CD8-positive, alpha-beta memory T cell (primary cell): ENCODE measurements at places on chromosomes 5 and 9. TPM values are rescaled to one million over a fixed set of nuclear protein-coding genes. Genes with fewer than 3 reads are reported as not detected.

FST gene
- total RNA-seq = 0.13 TPM

FGF10 gene
- total RNA-seq = not detected

ZNG1E gene
- 42.1 TPM for total RNA-seq

TMEM215 gene
- total RNA-seq = not detected

BARHL1 gene
- not detected for total RNA-seq

GRCh38 chr9:27861887-27862286, 288.6 kb upstream of the C9orf72 start:
- no peak overlapping the region for H3K4me3 ChIP-seq
- H3K27me3 ChIP-seq = no peaks in the 10 kb centered on the region
- H3K36me3 ChIP-seq = no peaks in the 10 kb centered on the region
- no peaks in the 10 kb centered on the region for H3K4me1 ChIP-seq
- no peak for DNase-seq

- H3K36me3 ChIP-seq = no peaks in the 10 kb centered on the region
- no peaks in the 10 kb centered on the region for H3K27me3 ChIP-seq
These were observed 61.1 kb downstream of the COL23A1 start for GRCh38 chr5:178529080-178529479.

- no peak for DNase-seq
- H3K27me3 ChIP-seq = no peaks in the 10 kb centered on the region
- no peak overlapping the region for H3K4me3 ChIP-seq
- H3K4me1 ChIP-seq = no peaks in the 10 kb centered on the region
- H3K27ac ChIP-seq = no peak overlapping the region
- no peaks in the 10 kb centered on the region for H3K36me3 ChIP-seq
These were observed 77.1 kb downstream of the HOMER1 start for GRCh38 chr5:79436821-79437220.

DNA sequence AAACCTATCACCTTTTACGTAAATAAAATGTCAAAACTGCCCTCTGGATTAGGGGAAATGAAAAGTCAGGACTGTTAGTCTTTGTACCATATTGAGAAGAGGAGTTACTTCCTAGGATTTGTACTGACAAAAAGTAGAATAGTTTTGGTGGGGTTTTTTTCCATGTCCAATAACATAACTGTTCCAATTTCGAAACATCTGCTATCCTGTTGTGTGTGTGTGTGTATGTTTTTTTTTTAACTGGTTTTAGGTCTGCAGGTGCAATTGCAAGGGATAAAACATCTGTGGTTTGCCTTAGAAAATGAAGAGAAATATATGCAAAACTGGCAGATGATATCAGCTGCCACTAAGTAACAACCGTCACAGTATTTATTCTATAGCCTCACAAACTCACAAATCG, 506.8 kb downstream of the NFIB start:
- no peak overlapping the region for H3K27ac ChIP-seq
- no peak for DNase-seq
- H3K27me3 ChIP-seq = no peaks in the 10 kb centered on the region
- no peak overlapping the region for H3K4me3 ChIP-seq

DNA sequence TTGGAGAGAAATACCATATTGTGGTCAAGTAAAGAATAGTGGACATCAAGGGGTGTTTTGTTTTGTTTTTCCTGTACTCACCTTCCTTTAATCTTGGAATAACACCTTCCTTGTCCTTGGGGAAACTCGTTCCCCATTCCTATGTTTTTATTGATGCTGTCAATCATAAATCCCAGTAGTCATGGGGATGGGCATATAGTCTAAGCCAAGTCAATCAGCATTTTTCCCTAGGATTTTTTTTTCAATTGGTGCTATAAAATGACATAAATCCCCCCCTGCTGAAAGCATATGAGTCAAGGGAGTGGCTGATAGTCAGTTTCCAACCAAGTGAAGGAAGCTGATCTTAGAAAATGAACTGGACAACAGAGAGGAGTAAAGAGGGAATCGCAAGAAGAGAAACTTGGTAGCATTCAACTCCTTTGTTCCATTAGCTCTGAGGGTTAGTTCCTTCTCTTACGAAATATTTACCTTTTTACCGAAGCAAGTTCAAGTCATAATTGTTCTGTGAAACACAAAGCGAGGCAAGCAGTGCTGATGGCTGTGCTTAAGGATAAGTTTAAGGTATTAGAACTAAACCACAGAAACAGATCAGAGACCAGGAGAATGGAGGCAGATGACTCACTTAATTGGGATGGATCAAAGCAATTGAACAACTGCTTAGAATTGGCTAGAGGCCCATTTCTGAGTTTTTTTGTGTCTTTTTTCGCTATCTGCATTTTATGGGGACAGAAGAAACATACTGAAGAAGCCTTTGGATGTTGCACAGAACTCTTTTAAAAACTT, 218.6 kb downstream of the SEMA6A start:
- no peak overlapping the region for H3K4me3 ChIP-seq
- no peak for DNase-seq
- H3K4me1 ChIP-seq = no peaks in the 10 kb centered on the region
- no peak overlapping the region for H3K27ac ChIP-seq
- no peaks in the 10 kb centered on the region for H3K27me3 ChIP-seq
- no peaks in the 10 kb centered on the region for H3K36me3 ChIP-seq

- H3K4me3 ChIP-seq = no peak overlapping the region
- no peak for DNase-seq
- H3K4me1 ChIP-seq = no peaks in the 10 kb centered on the region
- H3K36me3 ChIP-seq = no peaks in the 10 kb centered on the region
- no peak overlapping the region for H3K27ac ChIP-seq
- no peaks in the 10 kb centered on the region for H3K27me3 ChIP-seq
These were observed 88.9 kb downstream of the S1PR3 start for GRCh38 chr9:89080193-89080592.

DNA sequence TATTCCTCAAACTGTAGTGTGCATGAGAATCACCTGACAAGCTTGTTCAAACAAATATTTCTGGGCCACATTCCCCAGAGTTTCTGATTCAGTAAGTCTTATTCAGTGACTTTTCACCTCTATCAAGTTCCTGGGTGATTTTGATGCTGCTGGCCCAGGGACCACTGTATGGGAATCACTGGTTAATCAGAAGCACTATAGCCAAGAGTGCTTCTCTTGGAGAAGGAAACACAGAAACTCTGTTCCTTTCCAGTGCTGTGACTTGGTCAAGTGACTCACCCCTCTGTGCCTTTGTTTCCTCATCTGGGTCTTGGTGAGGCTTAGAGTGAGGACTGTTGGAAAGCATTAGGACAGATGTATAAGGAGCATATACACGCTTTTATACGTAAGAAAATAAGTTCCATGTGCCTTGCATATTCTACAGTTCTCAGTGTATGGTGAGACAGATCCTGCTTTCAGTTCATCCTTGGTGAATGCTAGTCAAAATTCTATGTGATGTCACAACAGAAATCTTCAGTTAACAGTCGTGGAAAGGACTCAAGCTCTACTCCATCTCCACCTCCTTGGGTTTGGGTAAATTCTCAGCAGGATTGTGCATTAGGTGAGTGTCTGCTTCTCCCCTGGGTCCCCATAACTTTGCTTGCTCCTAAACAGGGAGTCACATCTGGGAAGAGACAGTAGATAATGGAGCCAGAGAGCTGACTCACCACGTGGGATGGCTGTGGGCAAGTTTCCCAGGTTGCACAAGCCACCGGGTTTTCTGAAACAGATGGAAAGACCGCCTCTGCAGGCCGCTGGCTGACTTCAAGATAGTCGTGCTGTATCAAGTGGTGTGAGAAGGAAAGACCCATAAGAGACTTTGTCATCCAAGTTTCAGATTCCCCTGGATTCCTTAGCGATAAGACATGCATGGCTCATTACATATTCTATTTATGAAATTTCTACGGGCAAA, 117.0 kb downstream of the NXNL2 start:
- H3K4me3 ChIP-seq = no peak overlapping the region
- no peak for DNase-seq
- H3K36me3 ChIP-seq = no peaks in the 10 kb centered on the region

- peaks cover 5% of the 10 kb centered on the region for H3K36me3 ChIP-seq
- no peaks in the 10 kb centered on the region for H3K27me3 ChIP-seq
- H3K4me1 ChIP-seq = peaks cover 5% of the 10 kb centered on the region
- DNase-seq = no peak
These were observed 23.0 kb downstream of the DNAJA1 start for GRCh38 chr9:33048054-33048465.

DNA sequence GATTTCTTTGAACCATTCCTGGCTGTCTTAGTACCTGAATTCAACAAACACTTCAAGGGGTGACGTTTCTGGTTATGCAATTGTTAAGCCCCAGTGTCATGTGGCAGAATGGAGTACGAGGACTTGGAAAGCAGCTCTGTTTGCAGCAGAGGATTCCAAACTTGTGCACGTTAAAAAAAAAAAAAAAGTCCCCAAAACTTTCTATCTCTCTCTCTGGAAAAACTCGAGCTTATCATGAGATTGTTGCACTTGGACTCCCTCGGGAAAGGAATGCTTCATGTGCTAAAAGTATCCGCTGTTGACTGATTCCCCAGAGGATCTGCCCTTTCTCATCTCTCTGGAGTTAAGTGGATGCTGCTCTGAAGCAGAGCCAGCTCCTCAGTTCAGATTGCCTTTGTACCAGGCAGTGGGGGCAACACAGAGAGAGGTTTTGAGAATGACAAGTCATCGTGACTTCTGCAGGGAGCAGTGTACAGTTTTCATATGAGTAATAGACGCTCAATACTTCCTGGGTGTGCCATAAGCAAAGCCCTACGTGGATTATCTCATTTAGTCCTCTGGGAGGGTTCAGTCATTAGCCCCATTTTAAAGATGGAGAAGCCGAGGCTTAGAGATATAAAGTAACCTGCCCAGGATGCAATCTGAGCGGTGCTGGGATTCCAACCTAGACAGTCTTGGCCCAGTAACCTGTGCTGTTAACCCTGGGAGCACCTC, 28.1 kb downstream of the TMOD1 start:
- H3K36me3 ChIP-seq = no peaks in the 10 kb centered on the region
- no peaks in the 10 kb centered on the region for H3K27me3 ChIP-seq
- no peak overlapping the region for H3K4me3 ChIP-seq
- no peak for DNase-seq

GRCh38 chr9:129612815-129613519, 7.9 kb downstream of the C9orf50 start:
- no peak for DNase-seq
- H3K4me1 ChIP-seq = peaks cover 22% of the 10 kb centered on the region
- no peaks in the 10 kb centered on the region for H3K27me3 ChIP-seq
- no peaks in the 10 kb centered on the region for H3K36me3 ChIP-seq

DNA sequence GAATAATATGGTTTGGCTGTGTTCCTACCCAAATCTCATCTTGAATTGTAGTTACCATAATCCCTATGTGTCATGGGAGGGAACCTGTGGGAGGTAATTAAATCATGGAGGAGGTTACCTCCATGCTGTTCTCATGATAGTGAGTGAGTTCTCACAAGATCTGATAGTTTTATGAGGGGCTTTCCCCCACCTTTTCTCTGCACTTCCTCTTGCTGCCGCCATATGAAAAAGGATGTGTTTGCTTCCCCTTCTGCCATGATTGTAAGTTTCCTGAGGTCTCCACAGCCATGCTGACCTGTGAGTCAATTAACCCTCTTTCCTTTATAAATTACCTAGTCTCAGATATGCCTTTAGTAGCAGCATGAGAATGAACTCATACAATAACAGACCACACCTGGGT, 63.7 kb upstream of the PRR16 start:
- no peak overlapping the region for H3K4me3 ChIP-seq
- no peaks in the 10 kb centered on the region for H3K27me3 ChIP-seq
- H3K36me3 ChIP-seq = no peaks in the 10 kb centered on the region
- H3K4me1 ChIP-seq = no peaks in the 10 kb centered on the region

GRCh38 chr9:117278020-117278419, 136.8 kb downstream of the ASTN2 start:
- H3K27ac ChIP-seq = no peak overlapping the region
- H3K4me1 ChIP-seq = no peaks in the 10 kb centered on the region
- DNase-seq = no peak
